ENCODE measurements at places on chromosomes 4 and X.

DNA sequence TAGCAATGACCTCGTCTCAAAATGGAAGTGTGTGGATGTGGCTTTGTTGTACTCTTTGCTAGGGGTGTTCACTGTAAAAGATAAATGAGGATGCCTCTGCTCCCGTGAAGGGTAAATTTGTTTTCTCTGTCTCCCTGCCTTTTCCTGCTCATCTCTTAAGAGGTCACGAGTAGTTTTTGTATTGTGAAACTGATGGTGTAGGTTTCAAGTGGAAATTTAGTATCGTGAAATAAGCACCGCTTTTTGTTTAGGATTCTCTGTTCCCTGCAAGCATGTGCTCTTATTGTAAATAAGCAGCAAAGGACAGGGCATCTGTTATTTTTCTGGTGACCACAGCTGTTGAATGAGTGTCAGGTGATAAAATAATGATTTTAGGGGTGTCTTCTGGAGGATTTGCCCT, 104.6 kb downstream of the PHEX start:
- DNase-seq = no peak

GRCh38 chrX:110182865-110183264, 135.0 kb downstream of the AMMECR1 start:
- DNase-seq = no peak

GRCh38 chrX:107742700-107743191, 32.8 kb downstream of the TSC22D3 start:
- no peak for DNase-seq

GRCh38 chr4:15779306-15779705, 1.2 kb downstream of the CD38 start:
- DNase-seq = peak; percentile 73

GRCh38 chr4:3529363-3529762, 2.9 kb downstream of the LRPAP1 start:
- DNase-seq = peak; percentile 66

- DNase-seq = no peak
Observed at GRCh38 chrX:81202943-81203342, 1.0 kb downstream of the SH3BGRL start.

- DNase-seq = no peak
Observed at GRCh38 chr4:158966091-158966490, 136.8 kb upstream of the RAPGEF2 start.

GRCh38 chrX:10576777-10577447, 43.5 kb downstream of the MID1 start:
- peak; percentile 16 for DNase-seq

DNA sequence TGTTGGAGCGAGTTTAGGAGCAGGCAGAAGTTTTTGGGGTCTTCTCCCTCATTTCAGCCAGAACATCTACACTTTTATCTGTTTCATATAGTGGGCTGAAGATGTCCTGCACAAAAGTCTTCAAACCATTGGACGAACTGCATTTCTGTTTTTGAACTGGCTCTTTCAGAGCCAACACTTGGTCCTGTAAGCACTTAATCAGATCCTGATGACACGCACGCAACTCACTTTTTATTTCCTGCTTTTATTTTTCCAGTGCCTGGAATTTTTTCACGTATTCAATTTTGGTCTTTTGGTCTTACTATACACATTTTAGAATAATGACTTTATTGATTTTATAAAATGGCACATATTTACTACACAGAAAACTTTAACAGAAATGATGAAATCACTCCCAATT, 40.2 kb upstream of the NKX3-2 start:
- DNase-seq = no peak

DNA sequence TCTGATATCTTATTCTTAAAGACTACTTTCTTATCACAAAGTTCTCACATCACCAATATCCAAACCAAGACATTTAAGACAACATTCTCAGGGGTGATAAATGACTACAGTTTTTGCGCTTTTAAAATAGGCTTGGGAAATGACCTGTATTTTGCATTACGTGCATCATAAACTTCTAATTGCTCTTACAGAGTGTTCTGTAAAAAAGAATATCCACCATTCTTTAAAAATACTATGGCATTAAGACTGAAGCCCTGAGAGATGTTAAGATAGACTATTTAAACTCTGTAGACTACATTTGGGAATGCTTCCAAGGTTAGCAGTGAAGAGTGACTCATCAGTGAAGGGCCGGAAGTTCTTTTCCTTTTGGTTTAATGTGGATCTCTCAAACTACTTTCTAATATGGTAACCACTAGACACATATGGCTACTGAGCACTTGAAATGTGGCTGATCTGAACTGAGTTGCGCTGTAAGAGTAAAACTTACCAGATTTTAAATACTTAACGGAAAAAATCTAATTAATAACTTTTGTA, 518.8 kb upstream of the FTHL17 start:
- no peak for DNase-seq

GRCh38 chrX:3717742-3718420, 4.4 kb upstream of the PRKX start:
- DNase-seq = no peak

- DNase-seq = peak; percentile 18
Observed at GRCh38 chrX:120604361-120604782, 471 bp downstream of the MCTS1 start.

DNA sequence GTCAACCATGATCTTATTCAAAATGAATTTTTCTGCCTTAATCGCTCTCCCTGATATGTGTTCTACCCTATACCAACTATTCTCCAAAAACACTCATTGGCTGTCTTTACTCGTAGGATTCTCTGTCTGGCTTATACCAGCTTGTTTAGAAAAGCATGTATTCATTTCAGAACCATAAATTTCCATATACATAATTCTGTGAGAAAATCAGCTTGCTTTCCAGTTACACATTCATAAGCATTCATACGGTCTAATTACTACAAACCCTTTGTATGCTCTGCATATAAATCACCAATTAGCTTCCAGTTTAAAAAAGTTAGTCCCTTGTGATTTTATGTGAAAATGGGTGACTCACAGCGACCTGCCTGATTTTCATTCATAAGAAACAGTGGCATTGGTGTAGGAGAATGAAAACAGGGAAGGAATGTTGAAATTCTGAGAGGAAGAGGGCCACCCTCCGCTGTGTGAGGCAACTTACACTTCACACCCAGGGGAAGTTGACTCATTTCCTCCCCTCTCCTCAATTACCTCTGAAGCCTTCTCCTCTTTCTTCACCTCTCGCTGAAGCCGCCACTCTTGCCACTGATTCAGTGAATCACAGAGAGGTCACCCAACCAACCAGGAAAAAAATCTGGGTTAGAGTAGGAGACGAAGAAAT, 63.3 kb downstream of the MEPE start:
- DNase-seq = peak; percentile 68

DNA sequence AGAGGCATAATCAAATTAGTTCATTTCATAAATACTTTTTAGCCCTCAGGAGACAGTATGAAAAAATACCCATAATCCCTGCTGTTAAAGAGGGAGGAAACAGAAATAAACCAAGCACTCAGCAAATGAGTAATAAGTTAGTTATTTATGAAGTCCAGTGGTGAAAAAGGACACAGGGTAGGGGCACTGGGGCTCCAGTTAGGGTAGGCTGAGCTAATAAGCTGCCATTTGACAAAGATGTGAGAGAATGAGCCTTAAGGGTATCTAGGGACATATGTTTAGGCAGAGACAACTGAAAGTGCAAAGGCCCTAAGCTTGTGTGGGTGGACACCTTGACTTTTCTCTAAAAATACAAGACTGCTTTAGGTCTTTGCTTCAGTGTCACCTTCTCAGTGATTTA, 94.4 kb downstream of the IL15 start:
- no peak for DNase-seq

GRCh38 chr4:102141842-102142241, 203.4 kb downstream of the SLC39A8 start:
- DNase-seq = no peak

DNA sequence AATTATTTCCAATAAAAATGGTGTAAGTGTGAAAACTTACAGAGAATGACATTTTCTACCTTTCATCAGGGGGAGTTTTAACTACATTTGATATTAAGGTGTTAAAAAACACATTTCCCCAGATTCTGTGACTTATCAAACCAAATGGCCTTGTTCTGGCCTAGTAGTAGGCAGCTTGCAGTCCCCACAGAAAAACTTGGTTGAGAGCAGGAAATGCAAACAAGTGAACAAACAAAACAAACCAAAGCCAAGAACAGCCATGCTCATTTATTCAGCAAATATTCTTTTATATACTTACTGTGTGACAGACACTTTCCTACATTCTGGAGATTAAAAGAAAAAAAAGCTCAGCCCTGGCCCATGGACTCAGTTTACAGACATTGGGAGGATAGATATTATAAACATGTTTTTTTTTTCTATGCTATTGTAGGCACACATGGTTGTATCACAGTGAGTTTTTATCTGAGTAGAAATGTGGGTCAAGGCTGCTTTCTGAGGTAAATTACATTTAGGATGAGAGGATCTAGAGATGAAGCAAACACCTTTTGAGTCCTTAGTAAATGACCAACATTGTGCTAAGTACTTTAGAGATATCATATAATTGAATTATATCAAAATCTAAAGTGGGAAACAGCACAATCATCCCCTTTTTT, 449.2 kb upstream of the AADAT start:
- no peak for DNase-seq

GRCh38 chr4:28402751-28403150, 1542.1 kb downstream of the STIM2 start:
- DNase-seq = no peak

Data from Ammon's horn (tissue), 1 donor.